ENCODE measurements at places on chromosomes 1 and 21. TPM values are rescaled to one million over a fixed set of nuclear protein-coding genes. Genes with fewer than 3 reads are reported as not detected.

The KAZN gene
- 7.7 TPM for polyA plus RNA-seq

The DMRTA2 gene
- not detected for polyA plus RNA-seq

The LCE2B gene
- not detected for polyA plus RNA-seq

The KMO gene
- polyA plus RNA-seq: not detected

The HTR1D gene
- polyA plus RNA-seq: 0.39 TPM

The TCHH gene
- polyA plus RNA-seq: not detected

The HHIPL2 gene
- polyA plus RNA-seq: 0.29 TPM

The JTB gene
- 118 TPM for polyA plus RNA-seq

The LDLRAD1 gene
- polyA plus RNA-seq: not detected

The NRDC gene
- 84.8 TPM for polyA plus RNA-seq

The LRRC47 gene
- 34.6 TPM for polyA plus RNA-seq

The TMPRSS15 gene
- 0.03 TPM for polyA plus RNA-seq

The GPR3 gene
- polyA plus RNA-seq: 6.0 TPM

The TNFRSF4 gene
- not detected for polyA plus RNA-seq

The ZNF695 gene
- 3.0 TPM for polyA plus RNA-seq

The GRIK3 gene
- not detected for polyA plus RNA-seq

The GJB5 gene
- not detected for polyA plus RNA-seq

The GPR89A gene
- polyA plus RNA-seq: 15.2 TPM

The FOXO6 gene
- 0.35 TPM for polyA plus RNA-seq

The OR2T29 gene
- polyA plus RNA-seq: not detected

The RNU1-2 gene
- not detected for polyA plus RNA-seq

The NR1I3 gene
- polyA plus RNA-seq: not detected

The KRTAP7-1 gene
- not detected for polyA plus RNA-seq

The EDARADD gene
- polyA plus RNA-seq: not detected

The SMPDL3B gene
- polyA plus RNA-seq: 0.67 TPM

The DPT gene
- polyA plus RNA-seq: 0.32 TPM

The NBPF6 gene
- not detected for polyA plus RNA-seq

The ANKRD65 gene
- 0.07 TPM for polyA plus RNA-seq

The CNR2 gene
- polyA plus RNA-seq: not detected

The KCNE2 gene
- polyA plus RNA-seq: 0.05 TPM

The DPM3 gene
- 307 TPM for polyA plus RNA-seq

The OR2T11 gene
- polyA plus RNA-seq: not detected

The OR2M3 gene
- polyA plus RNA-seq: not detected

The CA6 gene
- not detected for polyA plus RNA-seq

The CITED4 gene
- 5.9 TPM for polyA plus RNA-seq

The OPTC gene
- polyA plus RNA-seq: not detected

The CGN gene
- 0.36 TPM for polyA plus RNA-seq

The NBPF15 gene
- 47.5 TPM for polyA plus RNA-seq

The PRMT2 gene
- 274 TPM for polyA plus RNA-seq
